Esophagus muscularis mucosa (tissue), 4 donors: ENCODE measurements at places on chromosomes 11 and 22. TPM values are rescaled to one million over a fixed set of nuclear protein-coding genes. Genes with fewer than 3 reads are reported as not detected.
A peak's percentile ranks its signal among the peaks of the same experiment; 100 is the strongest.

Gene LMNTD2
- 1.2 TPM for total RNA-seq

Gene KCTD14
- 1.5 TPM for total RNA-seq

Gene IFITM10
- total RNA-seq, result 0.42 TPM

Gene LDLRAD3
- 8.4 TPM for total RNA-seq

Gene BCO2
- total RNA-seq, result 11.6 TPM

DNA sequence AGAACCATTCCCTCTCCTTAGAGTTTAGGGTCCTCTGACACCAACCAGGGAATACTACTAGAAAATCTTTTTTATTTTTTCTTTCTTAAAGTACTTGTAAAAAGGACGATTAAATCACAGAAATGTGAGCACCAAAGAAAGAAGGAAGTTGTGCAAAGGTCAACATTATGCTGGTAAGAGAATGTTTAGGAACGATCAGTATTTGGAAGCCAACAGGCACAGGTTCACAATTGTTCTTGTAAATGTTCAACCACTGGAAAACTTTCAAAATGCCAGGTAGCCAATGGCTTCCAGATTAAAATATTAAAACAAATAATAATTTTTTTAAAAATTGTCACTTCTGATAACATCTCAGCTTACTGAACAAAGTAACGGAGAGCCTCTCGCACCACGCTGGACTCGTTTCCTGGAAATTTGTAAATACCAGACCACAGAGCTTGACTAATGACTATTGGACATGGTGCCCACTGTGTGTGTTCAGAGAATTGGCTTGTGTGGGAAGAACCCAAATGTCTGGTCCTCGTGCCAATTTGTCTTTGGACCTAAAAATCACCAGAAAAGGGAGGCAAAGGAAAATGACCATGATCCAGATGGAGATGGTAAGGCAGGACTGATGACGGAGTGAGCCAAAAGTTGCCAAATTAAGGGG lies 20.8 kb downstream of the COMMD9 start:
- no peak for DNase-seq
- H3K4me3 ChIP-seq, result no peak overlapping the region
- no peaks in the 10 kb centered on the region for H3K27me3 ChIP-seq
- H3K36me3 ChIP-seq, result peaks cover 19% of the 10 kb centered on the region
- no peaks in the 10 kb centered on the region for H3K4me1 ChIP-seq

- DNase-seq, result peak; percentile 64
- no peak overlapping the region for H3K27ac ChIP-seq
- H3K4me3 ChIP-seq, result no peak overlapping the region
- no peaks in the 10 kb centered on the region for H3K27me3 ChIP-seq
- H3K4me1 ChIP-seq, result no peaks in the 10 kb centered on the region
- no peaks in the 10 kb centered on the region for H3K36me3 ChIP-seq
Observed at GRCh38 chr11:58914821-58915543, 24.3 kb upstream of the GLYATL1 start.

DNA sequence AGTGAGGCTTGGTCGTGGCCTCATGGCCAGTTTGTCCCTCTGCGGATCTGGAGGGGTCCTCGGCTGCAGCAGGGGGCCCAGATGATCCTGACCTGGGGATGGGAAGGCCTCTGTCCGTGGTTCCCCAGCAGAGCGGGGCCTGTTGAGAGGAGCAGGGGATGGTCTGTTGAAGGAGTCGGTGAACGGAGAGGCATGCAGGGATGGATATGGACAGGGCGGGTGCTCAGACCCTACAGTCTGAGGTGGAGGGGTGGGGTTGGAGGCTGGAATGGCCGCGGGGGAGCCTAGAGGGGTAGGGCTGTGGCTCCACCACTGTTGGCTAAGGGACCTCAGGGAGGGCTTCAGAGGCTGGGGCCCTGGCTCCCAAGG lies 33.8 kb downstream of the RTN4R start:
- H3K4me3 ChIP-seq, result no peak overlapping the region
- peaks cover 28% of the 10 kb centered on the region for H3K4me1 ChIP-seq
- H3K36me3 ChIP-seq, result no peaks in the 10 kb centered on the region
- DNase-seq, result no peak
- no peaks in the 10 kb centered on the region for H3K27me3 ChIP-seq
- no peak overlapping the region for H3K27ac ChIP-seq

DNA sequence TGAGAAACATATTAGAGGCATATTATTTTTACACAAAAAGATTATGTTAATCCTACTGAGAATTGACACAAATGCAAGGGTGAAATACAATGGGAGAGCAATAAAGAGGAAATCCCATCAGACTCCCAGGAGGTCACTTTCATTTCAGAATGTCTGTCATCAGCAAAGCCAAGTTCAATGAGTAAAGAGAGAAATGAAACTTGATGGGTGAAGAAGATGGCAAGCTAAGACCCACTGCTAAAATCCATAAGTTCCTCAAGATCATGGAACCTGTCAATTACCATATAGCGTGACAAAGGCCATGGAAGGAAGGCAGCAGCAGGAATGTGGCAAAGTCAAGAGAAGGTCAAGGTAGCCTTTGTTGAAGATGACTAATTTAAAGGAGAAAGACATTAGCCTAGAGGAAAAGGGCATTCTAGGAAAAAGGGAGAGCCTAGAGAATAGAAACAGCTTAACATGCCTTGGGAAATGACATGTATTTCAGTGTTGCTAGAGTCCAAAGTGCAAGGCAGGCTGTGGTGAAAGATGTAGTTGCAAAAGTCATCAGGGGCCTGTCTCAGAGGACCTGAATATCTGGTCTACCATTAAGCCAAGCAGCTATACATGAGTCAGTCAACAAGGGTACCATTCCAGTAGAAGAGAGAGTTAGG lies 43.1 kb downstream of the FAM168A start:
- no peaks in the 10 kb centered on the region for H3K36me3 ChIP-seq
- no peak overlapping the region for H3K27ac ChIP-seq
- H3K4me1 ChIP-seq, result peaks cover 17% of the 10 kb centered on the region
- no peak overlapping the region for H3K4me3 ChIP-seq

- peaks cover 82% of the 10 kb centered on the region for H3K36me3 ChIP-seq
- H3K27me3 ChIP-seq, result no peaks in the 10 kb centered on the region
- no peak overlapping the region for H3K4me3 ChIP-seq
Observed at GRCh38 chr11:62627713-62628112, 5.9 kb upstream of the B3GAT3 start.

GRCh38 chr11:46229230-46229629 lies 48.2 kb upstream of the CREB3L1 start:
- no peak for DNase-seq
- H3K4me1 ChIP-seq, result no peaks in the 10 kb centered on the region
- H3K27ac ChIP-seq, result no peak overlapping the region
- no peaks in the 10 kb centered on the region for H3K36me3 ChIP-seq

- no peaks in the 10 kb centered on the region for H3K27me3 ChIP-seq
- H3K4me3 ChIP-seq, result no peak overlapping the region
- H3K4me1 ChIP-seq, result no peaks in the 10 kb centered on the region
- no peak overlapping the region for H3K27ac ChIP-seq
Observed at GRCh38 chr11:78740199-78741071, 165.8 kb upstream of the NARS2 start.

DNA sequence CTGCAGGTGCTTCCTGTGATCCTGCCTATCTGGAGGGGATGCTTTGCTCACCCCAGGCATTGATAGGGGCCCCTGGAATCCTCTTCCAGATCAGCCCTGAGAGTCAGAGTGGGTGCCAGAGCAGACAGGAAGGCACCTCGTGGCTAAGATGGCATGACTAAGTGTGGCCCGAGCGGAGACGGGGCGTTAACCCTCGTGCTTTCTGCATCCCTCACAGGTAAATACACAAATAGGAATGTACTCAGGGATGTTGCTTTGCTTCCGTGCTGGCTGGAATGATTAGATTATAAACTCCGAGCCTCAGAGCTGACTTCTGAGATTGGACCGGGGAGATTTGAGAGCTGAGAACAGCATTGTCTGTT lies 312.7 kb upstream of the B3GAT1 start:
- DNase-seq, result no peak
- no peaks in the 10 kb centered on the region for H3K36me3 ChIP-seq
- no peak overlapping the region for H3K4me3 ChIP-seq
- no peak overlapping the region for H3K27ac ChIP-seq
- H3K27me3 ChIP-seq, result no peaks in the 10 kb centered on the region

DNA sequence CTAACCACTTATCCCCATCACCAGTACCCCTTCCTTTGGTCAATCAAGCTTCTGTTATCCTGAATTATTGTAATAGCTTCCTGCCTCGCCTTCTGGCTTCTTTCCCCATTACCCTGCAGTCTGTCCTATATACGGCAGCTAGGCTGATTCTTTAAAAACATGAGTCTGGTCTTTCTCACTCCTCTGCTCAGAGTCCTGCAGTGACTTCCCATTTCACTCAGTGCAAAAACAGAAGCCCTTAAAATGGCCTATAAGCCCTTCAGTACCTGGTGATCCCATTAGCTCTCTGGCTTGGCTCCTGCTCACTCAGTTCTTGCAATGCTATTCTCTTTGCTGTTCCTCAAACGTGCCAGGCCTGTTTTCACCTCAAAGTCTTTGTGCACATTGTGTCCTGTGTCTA lies 58.4 kb downstream of the JRKL start:
- H3K27me3 ChIP-seq, result no peaks in the 10 kb centered on the region
- H3K4me1 ChIP-seq, result no peaks in the 10 kb centered on the region
- no peak for DNase-seq
- no peak overlapping the region for H3K27ac ChIP-seq
- H3K4me3 ChIP-seq, result no peak overlapping the region
- no peaks in the 10 kb centered on the region for H3K36me3 ChIP-seq

GRCh38 chr22:45664136-45664646 lies 7.4 kb upstream of the ATXN10 start:
- H3K36me3 ChIP-seq, result no peaks in the 10 kb centered on the region
- H3K27ac ChIP-seq, result no peak overlapping the region
- H3K27me3 ChIP-seq, result no peaks in the 10 kb centered on the region
- no peak overlapping the region for H3K4me3 ChIP-seq
- H3K4me1 ChIP-seq, result no peaks in the 10 kb centered on the region
- DNase-seq, result no peak

DNA sequence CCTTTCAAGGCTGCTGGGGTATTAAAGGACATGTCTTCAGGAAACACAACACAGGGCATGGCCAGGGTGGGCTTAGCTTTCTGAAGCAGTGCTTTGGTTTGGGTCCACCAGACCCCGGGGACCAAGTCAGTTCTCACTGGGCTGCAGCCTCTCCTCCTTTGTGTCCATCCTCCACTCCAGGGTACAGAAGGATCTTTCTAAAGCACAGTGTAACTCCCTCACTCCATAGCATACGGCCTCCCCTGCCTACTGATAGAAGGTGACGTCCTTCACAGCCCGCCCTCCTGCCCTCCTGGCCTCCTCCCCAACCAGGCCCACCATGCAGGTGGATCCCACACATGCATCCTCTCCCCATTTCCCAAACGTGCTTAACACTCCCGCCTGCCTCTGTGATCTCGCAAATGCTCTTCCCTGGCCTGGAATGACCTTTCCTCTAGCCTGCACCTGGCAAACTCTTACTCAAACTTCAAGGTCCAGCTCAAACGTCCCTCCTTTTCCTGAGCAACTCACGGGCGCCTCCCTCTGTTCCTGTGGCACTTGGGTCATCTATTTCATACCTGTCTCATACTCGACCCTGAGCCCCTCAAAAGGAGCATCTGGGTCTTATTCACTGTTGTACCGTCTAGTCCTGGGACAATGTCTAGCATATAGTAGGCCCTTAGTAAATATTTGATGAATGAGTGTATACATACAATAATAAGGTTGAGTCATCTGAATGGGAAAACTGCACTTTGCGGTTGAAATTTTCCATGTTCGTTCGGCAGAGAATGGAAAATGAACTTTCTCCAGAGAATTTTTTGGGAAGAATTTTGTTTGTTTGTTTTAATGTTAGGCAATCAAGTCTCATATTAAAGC lies 187.7 kb downstream of the EFCAB6 start:
- no peaks in the 10 kb centered on the region for H3K4me1 ChIP-seq
- no peak for DNase-seq
- no peaks in the 10 kb centered on the region for H3K27me3 ChIP-seq

DNA sequence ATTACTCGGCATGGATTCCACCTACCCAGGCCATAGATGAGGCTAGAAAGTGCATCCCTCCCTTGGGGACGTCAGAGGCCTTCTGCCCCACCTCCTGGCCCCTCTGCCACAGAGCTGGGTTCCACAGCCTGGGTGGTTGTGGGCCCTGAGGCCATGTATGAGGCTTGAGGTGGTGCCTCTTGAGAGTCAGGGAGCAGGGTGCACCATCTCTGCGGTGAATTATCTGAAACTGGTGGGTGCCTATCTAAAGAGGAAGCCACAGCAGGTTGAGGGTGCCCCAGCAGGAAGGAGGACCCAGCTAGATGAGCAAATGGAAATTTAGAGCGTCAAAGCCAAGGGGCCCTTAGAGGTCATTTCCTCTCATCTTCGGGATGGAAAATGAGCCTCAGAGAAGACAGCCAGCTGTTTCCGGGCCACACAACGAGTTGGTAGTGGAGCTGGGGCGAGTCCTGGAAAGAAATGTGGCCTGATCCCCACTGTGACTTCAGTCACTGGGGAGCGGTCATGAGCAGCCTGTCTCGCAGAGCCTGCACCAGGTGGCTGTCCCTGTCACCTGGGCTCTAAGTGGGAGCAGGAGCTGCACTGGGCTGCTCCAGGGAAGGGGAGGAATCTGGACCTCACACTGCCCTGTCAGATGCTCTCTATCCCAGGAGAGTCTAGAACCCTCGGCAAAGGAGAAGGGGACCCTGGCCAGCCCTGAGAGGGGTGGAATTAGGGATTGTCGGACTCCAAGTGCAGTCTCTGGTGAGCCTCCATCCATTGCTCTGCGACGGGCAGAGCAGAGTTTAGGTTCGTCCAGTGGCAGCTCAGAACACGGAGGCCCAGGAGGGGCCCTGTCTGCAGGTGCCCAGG lies 7.3 kb downstream of the ADORA2A start:
- H3K36me3 ChIP-seq, result no peaks in the 10 kb centered on the region
- H3K27me3 ChIP-seq, result no peaks in the 10 kb centered on the region
- H3K27ac ChIP-seq, result peak overlapping the region; percentile 60

GRCh38 chr11:44319552-44320288 lies 9.8 kb upstream of the ALX4 start:
- H3K27me3 ChIP-seq, result peaks cover 100% of the 10 kb centered on the region
- no peaks in the 10 kb centered on the region for H3K36me3 ChIP-seq
- no peak overlapping the region for H3K4me3 ChIP-seq

DNA sequence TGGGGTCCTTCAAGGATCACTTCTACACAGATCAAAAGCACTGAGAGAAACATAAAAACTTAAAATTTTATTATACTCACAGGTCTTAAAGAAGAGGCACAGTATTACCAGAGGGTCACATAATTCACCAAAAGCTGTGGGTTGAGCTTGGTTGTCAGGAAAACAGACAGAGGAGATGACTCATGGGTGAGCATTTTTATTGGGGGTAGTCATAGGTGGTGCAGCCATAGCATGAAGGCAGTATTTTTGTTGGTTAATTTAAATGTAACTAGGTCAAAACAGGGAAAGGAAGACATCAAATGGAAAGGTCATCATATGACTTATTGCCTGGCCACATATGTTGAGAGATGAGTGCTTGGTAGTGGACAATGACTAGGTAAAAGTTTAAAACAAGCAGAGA lies 24.2 kb downstream of the OR5B17 start:
- DNase-seq, result no peak
- no peaks in the 10 kb centered on the region for H3K36me3 ChIP-seq
- H3K27ac ChIP-seq, result no peak overlapping the region
- H3K27me3 ChIP-seq, result no peaks in the 10 kb centered on the region
- H3K4me3 ChIP-seq, result no peak overlapping the region
- H3K4me1 ChIP-seq, result no peaks in the 10 kb centered on the region
